Retina (tissue), 1 donor: ENCODE measurements at places on chromosomes 1 and 21.

GRCh38 chr1:56060906-56061305 is 518.5 kb downstream of the PLPP3 start:
- DNase-seq: no peak

GRCh38 chr1:169368406-169368769 is 393 bp downstream of the BLZF1 start:
- no peak for DNase-seq

DNA sequence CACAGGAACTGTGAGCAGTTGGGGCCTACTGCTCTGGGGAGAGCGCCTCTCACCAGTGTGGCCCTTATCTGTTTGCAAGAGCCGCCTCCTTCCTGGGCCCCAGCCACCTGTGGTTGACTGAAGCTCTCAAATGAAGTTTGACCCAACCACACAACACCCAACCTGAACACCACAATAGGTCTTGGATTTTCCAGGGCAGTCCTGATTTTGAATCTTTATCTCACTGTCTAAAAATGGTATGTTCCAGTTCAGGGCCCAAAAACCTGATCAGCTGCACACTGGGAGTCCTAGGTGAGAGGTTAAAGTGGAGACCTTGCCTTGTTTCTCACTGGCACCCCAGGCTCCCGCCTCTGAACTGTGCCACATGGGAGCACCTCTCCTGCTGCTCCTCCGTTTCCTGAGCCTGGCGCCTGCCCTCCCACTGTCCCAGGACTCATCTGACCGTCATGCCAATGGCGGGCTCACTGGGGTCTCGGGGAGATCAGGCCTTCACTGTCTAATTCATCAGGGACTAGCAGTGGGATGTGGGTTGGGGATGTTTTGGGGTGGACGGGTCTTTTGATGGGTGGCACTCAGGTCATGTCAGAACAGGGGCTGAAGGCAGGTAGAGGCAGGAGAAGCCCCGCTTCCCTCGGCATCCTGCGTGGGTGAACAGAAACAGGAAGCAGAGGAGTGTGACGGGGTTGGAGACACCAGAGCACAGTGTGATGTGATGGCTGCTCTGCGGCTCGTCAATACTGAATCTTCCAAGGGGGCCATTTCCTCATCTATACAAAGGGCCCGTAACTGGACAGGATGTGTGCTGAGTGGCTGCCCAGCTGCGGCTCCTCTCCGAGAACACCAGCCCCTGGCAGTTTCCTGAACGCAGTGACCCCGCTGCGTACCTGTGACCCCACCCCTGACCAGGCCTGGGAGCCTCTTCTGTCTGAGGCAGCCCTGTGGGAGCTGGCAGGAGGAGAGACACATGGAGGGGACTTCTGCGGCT is 59.6 kb upstream of the ITPKB start:
- DNase-seq: no peak

DNA sequence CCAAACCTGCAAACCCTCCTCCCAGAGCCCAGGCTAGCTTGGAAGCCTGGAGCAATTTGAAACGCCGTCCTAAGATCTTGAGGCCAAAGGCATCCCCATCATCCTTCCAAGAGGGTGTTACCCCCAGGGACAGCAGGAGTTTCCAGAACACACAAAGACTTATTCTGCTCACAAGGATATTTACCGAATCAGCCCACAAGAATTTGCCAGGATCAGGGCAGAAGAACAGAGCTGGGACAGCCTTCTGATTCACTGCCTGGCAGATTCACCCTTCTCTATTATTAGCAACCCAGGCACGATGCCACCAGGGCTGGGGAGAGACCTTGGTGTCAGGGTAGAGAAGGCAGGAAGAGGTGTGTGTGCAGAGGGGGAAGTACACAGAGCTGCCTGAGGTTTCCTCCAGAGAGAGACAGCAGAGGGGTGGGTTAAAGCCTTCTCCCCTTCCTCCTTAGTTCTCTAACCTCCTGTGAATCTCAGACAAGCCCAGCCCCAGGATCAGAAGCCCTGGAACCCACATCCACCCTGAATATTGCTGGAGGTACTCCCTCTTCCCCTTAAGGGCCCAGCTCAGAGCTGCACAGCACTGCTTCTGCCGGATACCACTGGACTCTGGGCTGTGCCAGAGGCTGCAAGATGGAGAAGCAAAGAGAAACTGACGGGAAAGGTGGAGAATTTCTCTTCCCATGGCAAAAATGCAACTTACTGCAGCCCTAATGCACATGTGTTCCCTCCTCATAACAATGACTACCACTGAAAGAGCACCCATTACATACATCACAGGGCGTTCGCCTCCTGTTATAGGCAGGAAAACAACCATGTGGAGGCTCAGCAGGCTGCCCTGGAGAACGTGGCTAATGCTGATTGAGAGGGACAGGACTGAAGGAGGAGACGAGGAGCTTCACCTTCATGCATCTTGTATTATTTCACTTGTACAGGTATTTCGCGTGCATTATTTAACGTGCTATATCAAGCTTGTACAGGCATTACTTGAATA is 61.8 kb downstream of the ITPKB start:
- DNase-seq: no peak

DNA sequence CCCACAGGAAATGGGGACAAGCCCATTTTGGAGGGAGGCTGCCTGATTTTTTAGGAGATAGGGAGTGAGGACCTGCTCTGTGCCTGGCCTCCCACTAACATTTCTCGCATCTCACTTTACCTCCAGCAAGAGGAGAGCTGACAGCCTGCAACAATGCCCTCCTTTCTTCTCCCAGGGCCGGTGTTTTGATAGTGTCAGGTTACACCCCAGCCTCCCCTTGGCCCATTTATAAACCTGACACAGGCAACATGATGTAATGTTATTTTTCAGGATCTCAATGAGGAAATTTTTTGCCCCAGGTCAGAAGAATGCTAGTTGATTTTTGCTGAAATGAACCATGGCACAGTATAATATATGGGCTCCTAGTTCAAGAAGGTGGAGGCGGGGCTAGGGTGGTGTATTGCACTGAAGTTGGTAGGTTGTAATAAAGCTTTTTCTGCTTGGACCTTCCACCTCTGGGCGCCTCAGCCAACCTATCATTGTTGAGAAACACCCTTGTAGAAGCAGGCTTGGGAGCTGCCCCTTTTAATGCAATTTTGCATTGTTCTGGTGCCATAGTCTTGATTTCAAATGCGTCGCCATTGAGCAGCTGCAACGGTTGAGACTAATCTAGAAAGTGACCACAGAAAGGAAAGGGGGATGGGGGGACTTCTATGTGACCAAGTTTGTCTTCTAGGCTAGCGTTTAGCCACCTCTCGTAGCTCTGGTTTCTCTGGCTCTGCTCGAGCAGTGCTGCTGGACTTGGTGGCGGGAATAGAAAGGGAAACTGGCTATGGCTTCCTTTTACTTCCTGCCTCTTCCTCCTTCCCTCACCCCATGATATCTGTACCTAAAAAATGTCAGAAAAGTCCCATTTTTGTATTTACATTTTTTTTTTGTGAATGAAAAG is 53.0 kb downstream of the PBX1 start:
- DNase-seq: peak; percentile 69

DNA sequence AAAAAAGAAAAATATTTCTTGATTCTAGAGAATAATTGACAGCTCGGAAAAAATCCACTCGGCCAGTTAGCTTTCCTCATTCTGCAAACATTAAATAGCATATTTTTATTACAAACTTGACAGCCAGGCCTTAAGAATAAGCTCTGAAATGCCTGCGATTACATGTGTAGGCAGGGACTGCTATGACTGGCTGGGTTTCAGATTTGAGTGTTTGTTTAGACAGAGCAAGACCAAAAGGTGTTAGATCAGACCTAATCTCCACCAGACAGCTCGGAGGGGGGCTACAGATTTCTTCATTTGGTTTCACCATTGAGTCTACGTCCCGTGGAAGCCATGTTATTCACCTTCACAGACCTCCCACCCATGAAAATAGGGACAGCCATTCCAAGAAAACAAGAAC is 192.1 kb upstream of the ADAMTS5 start:
- no peak for DNase-seq
